Thoracic aorta (tissue), 2 donors: ENCODE measurements at places on chromosomes 3 and 15. TPM values are rescaled to one million over a fixed set of nuclear protein-coding genes. Genes with fewer than 3 reads are reported as not detected.

DNA sequence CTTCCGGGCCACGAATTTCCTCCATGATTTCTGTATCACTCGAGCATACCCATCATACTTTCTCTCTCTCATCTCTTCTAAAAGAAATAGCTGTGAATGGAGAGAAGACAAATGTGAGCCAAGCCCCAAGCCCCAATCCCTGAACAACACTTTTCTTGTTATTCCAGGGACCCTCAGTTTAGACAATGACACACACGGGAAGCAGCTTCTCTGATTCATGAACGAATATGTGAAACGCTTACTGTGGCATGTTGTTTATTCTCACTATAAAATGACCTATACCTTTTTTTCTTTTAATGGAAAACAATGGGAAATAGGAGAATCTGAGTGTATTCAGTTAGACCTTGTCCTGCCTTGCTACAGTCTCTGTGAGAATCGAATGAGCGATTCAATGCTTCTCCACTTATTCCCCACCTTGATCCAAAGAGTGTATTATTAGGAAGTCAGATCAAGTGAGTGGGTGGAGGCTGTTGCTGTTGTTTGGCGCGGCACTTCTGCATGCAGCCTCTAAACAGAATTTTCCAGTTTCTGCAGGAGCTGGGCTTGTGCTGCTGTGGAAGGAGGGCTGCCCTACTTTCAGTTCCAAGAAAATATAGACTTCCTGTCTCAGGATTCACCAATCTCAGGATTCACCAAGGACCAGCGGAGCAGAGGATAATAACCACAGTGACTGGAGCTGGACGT is 32.4 kb upstream of the LDHAL6B start:
- H3K4me1 ChIP-seq: peaks cover 27% of the 10 kb centered on the region
- peaks cover 8% of the 10 kb centered on the region for H3K36me3 ChIP-seq
- no peak for DNase-seq
- H3K27me3 ChIP-seq: no peaks in the 10 kb centered on the region
- H3K4me3 ChIP-seq: no peak overlapping the region

NLGN1 gene
- total RNA-seq: 17.8 TPM

DNA sequence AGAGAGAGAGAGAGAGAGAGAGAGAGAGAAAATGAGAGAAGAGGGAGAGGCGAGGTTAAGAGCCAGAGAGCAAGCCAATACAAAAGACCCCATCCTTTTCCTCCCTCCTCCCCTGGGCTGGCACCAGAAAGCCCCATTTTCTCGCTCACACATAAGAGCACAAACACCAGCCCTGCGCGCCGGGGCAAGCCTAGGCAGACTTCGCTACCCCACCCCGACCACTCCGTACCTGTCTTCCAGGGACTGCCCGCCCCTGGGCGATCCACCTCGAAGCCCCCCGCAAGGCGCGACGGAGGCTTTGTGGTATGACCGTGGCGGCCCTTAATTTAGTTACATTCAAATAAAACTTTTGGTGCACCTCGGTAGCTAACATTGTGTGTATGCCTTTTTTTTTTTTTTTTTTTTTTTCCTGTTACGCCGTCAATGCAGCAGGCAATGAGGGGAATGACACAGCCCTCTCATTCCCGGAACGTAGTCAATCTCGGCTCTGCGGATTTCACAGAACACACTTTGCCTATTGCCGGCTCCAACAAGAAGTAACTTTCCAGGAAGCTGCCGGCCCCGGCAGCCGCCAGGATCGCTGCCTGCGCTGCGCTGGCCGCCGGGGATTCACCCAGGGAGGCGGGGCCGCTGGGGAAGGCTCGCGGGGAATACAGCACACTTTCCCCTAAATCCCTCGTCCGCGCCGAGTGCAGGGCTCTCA is 7.7 kb downstream of the BCL6 start:
- H3K27me3 ChIP-seq: no peaks in the 10 kb centered on the region
- H3K4me3 ChIP-seq: peak overlapping the region; percentile 92
- H3K27ac ChIP-seq: peak overlapping the region; percentile 100
- H3K36me3 ChIP-seq: peaks cover 18% of the 10 kb centered on the region
- H3K4me1 ChIP-seq: peaks cover 37% of the 10 kb centered on the region
- peak; percentile 42 for DNase-seq

GOLGA8T gene
- 11.5 TPM for total RNA-seq

STAC gene
- total RNA-seq: 42.5 TPM

GRCh38 chr3:134885877-134886621 is 91.0 kb downstream of the EPHB1 start:
- no peaks in the 10 kb centered on the region for H3K4me1 ChIP-seq
- no peak overlapping the region for H3K4me3 ChIP-seq
- no peak overlapping the region for H3K27ac ChIP-seq
- no peaks in the 10 kb centered on the region for H3K27me3 ChIP-seq
- no peak for DNase-seq

NUP210 gene
- 3.7 TPM for total RNA-seq

DNA sequence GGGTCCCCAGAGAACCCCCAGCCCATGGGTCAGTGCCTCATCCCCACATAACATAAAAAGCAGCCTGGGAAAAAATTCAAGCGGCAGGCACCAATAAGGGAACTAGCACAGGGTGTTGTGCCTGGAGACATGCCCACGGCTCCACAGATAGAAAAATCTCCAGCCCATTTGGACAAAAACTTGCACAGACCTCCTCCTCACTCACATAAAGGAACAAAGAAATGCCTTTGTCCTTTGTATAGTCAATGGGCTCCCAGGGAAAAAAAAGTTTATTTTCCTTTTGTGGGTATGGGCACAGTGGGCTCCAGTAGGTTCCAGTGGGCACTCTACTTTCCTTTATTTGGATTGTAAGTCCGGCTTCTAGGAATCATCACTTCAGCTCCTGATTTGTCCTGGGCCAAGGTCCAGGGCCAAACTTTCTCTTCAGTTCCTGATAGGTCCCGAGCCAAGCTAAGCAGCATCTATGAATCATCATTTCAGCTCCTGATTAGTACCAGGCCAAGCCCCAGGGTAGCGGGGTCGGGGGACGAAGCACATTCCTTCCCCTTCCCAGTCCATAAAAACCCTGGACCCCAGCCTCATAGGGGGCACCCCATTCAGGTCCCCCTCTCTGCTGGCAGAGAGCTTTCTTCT is 1.6 kb upstream of the DNAH12 start:
- H3K36me3 ChIP-seq: no peaks in the 10 kb centered on the region
- no peak for DNase-seq
- no peaks in the 10 kb centered on the region for H3K27me3 ChIP-seq
- peak overlapping the region; percentile 22 for H3K4me3 ChIP-seq
- peaks cover 27% of the 10 kb centered on the region for H3K4me1 ChIP-seq
- peak overlapping the region; percentile 9 for H3K27ac ChIP-seq

GRCh38 chr3:46854555-46854991 is 8.7 kb downstream of the MYL3 start:
- no peaks in the 10 kb centered on the region for H3K27me3 ChIP-seq
- H3K4me1 ChIP-seq: no peaks in the 10 kb centered on the region
- no peaks in the 10 kb centered on the region for H3K36me3 ChIP-seq
- DNase-seq: no peak

- no peak overlapping the region for H3K4me3 ChIP-seq
- H3K36me3 ChIP-seq: no peaks in the 10 kb centered on the region
- no peak for DNase-seq
- H3K4me1 ChIP-seq: peaks cover 35% of the 10 kb centered on the region
- H3K27ac ChIP-seq: no peak overlapping the region
- no peaks in the 10 kb centered on the region for H3K27me3 ChIP-seq
Observed at GRCh38 chr3:71430941-71431552, 152.5 kb downstream of the FOXP1 start.

- no peak for DNase-seq
- no peaks in the 10 kb centered on the region for H3K27me3 ChIP-seq
- H3K4me1 ChIP-seq: peaks cover 38% of the 10 kb centered on the region
- H3K36me3 ChIP-seq: no peaks in the 10 kb centered on the region
- H3K4me3 ChIP-seq: no peak overlapping the region
Observed at GRCh38 chr3:112811917-112812660, 34.6 kb downstream of the CD200R1L start.

DNA sequence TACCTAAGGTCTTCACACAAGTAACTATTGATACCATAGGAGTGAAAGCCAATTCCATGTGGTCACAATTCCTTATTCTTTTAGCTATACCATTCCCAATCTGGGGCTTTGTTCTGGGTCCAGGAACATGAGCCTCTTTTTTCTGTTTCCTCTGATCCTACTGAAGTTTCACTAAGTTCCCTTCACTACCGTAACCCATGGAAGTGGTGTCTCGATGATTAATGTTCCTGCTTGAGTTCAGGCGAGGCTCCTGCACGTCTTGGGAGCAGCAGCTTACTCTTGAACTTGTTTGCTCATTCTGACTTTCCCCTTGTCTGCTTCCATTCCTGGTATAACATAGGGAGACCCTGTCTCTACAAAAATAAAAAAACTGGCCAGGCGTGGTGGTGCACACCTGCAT is 23.6 kb downstream of the ZNF592 start:
- DNase-seq: no peak
- peaks cover 14% of the 10 kb centered on the region for H3K36me3 ChIP-seq
- peaks cover 17% of the 10 kb centered on the region for H3K4me1 ChIP-seq
- no peaks in the 10 kb centered on the region for H3K27me3 ChIP-seq
- H3K27ac ChIP-seq: no peak overlapping the region

FILIP1L gene
- 270 TPM for total RNA-seq

- no peak for DNase-seq
- H3K27me3 ChIP-seq: no peaks in the 10 kb centered on the region
- peaks cover 37% of the 10 kb centered on the region for H3K4me1 ChIP-seq
- H3K27ac ChIP-seq: peak overlapping the region; percentile 77
- peak overlapping the region; percentile 90 for H3K4me3 ChIP-seq
- H3K36me3 ChIP-seq: no peaks in the 10 kb centered on the region
Observed at GRCh38 chr3:27633224-27633545, 88.9 kb downstream of the EOMES start.

- no peaks in the 10 kb centered on the region for H3K36me3 ChIP-seq
- H3K4me3 ChIP-seq: no peak overlapping the region
- H3K27me3 ChIP-seq: no peaks in the 10 kb centered on the region
- H3K4me1 ChIP-seq: no peaks in the 10 kb centered on the region
- H3K27ac ChIP-seq: no peak overlapping the region
Observed at GRCh38 chr3:14550651-14551611, 10.8 kb upstream of the GRIP2 start.

DNA sequence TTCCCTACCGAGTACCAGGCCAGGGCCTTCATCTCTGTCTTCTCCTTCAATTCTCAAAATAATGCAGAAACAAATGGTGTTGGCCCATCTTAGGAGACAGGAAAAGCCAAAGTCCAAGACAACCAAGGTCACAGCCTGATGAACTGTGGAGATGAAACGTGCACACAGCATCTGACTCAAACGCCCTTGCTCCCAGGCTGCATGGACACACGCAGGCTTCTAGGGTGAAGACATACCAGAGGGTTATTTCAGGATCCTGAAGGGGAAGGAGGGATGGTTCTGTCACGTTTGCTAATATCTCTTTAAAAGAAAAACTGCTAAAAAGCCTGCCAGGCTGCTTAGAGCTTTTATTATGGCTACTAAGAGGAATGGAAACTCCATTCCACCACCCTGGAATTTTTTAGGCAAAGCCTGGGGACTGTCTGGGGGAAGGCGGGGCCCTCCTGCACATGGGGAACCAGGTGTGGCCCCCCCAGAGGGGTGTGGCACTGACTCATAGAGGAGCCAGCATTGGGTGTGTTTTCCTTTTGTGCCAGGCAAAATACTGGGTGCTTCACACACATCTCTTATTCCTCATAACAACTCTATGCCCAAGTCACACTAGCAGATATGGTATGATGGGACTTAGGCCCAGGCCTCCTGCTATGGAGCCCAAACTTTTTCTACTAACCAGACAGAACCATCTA is 62.9 kb downstream of the UMPS start:
- no peak for DNase-seq
- peaks cover 53% of the 10 kb centered on the region for H3K4me1 ChIP-seq
- H3K36me3 ChIP-seq: peaks cover 36% of the 10 kb centered on the region
- no peak overlapping the region for H3K4me3 ChIP-seq
- no peaks in the 10 kb centered on the region for H3K27me3 ChIP-seq
- H3K27ac ChIP-seq: peak overlapping the region; percentile 75

DNA sequence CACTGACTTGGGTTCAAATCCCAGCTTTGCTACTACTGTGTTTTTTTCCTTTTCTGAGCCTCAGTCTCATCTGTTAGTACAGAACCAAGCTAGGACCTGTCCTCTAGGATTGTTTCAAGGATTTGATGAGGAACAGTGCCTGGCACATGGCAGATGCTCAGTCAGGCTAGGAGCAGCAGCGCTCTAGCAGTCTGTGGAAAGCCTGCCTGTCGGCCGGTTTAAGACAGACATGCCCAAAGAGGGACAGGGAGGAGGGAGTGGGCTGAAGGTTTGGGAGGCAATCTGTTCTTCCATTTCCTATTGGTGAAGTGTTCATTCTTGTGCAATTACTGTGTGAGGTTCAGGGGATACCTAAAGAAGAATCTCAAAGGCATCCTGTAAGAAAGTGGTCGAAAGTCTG is 35.1 kb upstream of the RGMA start:
- H3K27ac ChIP-seq: no peak overlapping the region
- H3K36me3 ChIP-seq: no peaks in the 10 kb centered on the region
- no peak overlapping the region for H3K4me3 ChIP-seq
- no peaks in the 10 kb centered on the region for H3K27me3 ChIP-seq

DNA sequence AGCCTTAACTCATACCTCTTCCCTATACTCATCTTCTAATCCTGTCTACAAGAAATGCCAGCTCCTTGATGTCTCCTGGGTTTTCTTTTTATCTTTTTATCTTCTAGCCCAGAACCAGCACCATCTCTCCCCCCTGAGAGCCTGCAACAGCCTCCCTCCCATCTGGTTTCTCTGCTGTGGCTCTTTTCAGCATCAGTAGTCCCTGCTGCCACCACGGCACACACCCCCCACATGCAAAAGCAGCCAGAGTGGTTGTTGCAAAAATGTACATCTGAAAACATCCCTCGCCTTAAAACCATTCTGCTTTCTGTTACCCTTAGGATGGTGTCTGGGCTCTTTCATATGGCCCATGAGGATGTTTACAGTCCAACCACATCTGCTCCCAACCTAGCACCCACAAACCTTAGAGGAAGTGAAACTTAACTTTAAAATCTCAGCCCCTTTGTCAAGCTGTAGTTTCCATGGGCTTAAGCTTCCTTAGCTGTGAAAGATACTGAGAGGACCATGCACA is 775 bp downstream of the TTC21A start:
- DNase-seq: no peak
- H3K4me3 ChIP-seq: peak overlapping the region; percentile 96
- peaks cover 44% of the 10 kb centered on the region for H3K4me1 ChIP-seq

DNA sequence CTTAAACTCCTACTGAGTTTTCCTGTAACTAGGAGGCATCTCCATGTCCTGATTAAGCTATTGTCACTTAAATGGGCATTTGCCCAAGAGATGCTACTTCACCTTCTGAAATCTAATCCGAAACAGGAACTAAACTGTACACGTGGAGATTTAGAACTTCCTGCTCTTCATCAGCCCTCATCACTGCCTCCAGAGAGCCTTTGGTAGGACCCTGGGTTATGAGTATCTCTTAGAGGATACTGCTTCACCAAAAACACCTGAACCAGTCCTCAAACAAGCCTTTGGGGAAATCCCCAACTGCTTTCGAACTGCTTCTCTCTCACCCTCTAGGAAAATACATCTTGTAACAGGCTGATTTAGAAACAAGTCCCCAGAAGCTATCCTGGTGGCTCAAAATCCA is 320.3 kb downstream of the GAP43 start:
- H3K4me1 ChIP-seq: no peaks in the 10 kb centered on the region
- DNase-seq: no peak
- no peaks in the 10 kb centered on the region for H3K36me3 ChIP-seq
- no peak overlapping the region for H3K4me3 ChIP-seq
- H3K27ac ChIP-seq: no peak overlapping the region

- H3K36me3 ChIP-seq: no peaks in the 10 kb centered on the region
- no peak for DNase-seq
- H3K4me3 ChIP-seq: no peak overlapping the region
- no peaks in the 10 kb centered on the region for H3K27me3 ChIP-seq
Observed at GRCh38 chr15:56052395-56053045, 59.1 kb upstream of the NEDD4 start.

CHL1 gene
- total RNA-seq: 2.0 TPM

LHFPL4 gene
- not detected for total RNA-seq

GRCh38 chr15:81809543-81809942 is 236.3 kb downstream of the MEX3B start:
- H3K27me3 ChIP-seq: no peaks in the 10 kb centered on the region
- no peak overlapping the region for H3K4me3 ChIP-seq
- no peaks in the 10 kb centered on the region for H3K4me1 ChIP-seq
- no peaks in the 10 kb centered on the region for H3K36me3 ChIP-seq
